DND-41 (cell line): ENCODE measurements at places on chromosomes 13 and 19.

- DNase-seq: no peak
Measured at GRCh38 chr19:45847663-45848062, 15.3 kb downstream of the SYMPK start.

DNA sequence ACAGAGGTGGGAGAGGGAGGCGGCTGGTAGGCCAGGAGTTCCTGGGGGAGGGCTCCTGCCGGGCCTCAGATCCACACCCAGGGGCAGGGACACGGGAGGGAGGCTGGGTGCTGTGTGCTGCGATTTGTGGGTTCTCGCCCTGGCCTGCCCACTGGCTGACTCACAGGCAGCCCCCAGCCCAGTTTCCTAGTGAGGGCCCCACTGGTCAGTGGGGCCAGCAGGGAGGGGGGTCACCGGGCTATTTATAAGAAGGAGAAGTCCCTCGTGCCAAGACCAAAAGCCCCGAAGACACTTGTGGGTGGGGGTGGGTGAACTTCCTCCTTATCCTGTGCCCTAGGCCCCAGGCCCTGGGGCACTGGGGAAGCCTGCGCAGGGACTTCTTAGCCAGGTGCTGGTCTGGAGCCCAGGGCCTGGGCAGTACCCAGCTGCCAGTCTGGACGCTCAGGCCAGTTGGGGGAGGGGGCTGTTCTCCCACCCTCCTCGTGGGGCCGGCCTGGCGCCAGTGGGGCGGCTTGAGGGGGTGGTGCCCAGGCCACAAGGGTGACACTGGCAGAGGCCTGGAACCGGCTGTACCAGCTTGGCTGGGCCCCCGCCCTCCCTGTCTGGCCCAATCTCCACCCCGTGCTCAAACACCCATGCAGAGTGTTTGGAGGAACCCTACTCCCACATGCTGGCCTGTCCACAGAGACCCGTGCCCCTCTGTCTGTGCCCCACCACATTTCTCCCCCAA, 5.0 kb upstream of the JUNB start:
- DNase-seq: no peak

DNA sequence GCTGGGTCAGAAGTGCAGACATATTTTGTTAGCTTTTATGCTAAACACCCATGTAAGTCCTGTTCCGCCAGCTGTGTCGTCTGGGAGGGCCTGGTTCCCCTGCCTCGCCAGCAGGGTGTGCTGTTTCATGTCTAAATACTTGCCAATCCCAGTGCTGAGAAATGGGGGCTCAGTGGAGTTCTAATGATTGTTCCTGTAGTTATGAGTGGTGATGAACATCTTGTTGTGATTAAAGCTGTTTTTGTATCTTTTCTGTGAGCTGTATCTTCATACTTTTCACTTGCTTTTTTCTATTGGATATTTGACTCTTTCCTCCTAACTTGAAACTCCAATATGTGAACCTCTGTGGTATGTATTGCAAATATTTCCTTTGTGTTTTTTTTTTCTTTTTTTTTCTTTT, 32.7 kb downstream of the KDM4B start:
- peak; percentile 60 for DNase-seq

- DNase-seq: no peak
Measured at GRCh38 chr19:48368936-48369335, 4.8 kb downstream of the SYNGR4 start.
